ENCODE measurements at places on chromosomes 11 and 22.

- DNase-seq = no peak
These were observed 25.7 kb upstream of the CTR9 start for GRCh38 chr11:10725114-10725906.

GRCh38 chr22:49693848-49694247, 133.8 kb downstream of the BRD1 start:
- DNase-seq = no peak

DNA sequence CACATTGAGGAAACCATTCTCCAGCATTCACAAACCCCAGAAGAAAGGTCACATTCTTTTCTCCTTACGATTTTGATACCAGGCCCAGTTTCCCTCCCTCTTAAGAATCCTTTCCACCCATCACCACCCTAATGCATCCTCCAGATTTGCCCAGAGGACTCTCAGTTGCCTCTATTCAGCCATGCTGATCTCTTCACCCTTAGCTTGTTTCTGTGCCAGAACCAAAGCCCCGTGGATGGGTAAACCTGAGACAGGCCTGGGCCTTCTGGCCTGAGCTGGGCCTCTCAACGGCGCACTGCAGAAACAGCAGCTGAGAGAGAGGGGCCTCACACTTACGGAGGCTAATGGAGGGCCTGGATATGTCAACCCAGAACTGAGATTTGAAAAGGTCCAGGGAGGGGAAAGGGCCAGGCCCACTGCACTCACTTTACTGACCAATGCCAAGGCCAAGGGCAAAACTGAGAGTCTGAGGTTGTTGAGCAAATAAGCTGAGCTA, 32.2 kb upstream of the OAF start:
- no peak for DNase-seq

GRCh38 chr11:73072935-73073481, 69.1 kb downstream of the FCHSD2 start:
- no peak for DNase-seq

- DNase-seq = no peak
These were observed 94.9 kb upstream of the SEPTIN5 start for GRCh38 chr22:19619144-19620009.

- DNase-seq = no peak
These were observed 6.5 kb upstream of the TOP3B start for GRCh38 chr22:21989049-21989448.

GRCh38 chr22:27686534-27686933, 115.0 kb downstream of the MN1 start:
- no peak for DNase-seq

GRCh38 chr11:126355926-126356897, 726 bp downstream of the ST3GAL4 start:
- no peak for DNase-seq

GRCh38 chr11:115155320-115155719, 348.9 kb downstream of the CADM1 start:
- DNase-seq = no peak

GRCh38 chr11:47443028-47443700, 5.8 kb downstream of the RAPSN start:
- DNase-seq = no peak

DNA sequence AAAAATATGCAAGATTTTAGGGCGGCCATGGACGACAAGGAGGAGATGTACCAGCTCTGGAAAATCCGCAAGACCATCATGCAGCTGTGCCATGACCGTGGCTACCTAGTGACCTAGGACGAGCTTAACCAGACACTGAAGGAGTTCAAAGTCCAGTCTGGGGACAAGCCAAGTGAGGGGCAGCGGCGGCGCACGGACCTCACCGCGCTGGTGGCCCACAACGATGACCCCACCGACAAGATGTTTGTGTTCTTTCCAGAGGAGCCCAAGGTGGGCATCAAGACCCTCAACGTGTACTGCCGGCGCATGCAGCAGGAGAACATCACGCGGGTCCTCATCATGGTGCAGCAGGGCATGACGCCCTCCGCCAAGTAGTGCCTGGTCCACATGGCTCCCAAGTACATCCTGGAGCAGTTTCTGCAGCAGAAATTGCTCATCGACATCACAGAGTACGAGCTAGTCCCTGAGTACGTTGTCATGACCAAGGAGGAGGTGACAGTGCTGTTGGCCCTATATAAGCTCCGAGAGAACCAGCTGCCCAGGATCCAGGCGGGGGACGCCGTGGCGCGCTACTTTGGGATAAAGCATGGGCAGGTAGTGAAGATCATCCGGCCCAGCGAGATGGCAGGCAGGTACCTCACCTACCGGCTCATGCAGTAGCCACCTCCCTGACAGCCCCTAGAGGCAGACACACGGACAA, 43.5 kb upstream of the ZC3H12C start:
- no peak for DNase-seq

DNA sequence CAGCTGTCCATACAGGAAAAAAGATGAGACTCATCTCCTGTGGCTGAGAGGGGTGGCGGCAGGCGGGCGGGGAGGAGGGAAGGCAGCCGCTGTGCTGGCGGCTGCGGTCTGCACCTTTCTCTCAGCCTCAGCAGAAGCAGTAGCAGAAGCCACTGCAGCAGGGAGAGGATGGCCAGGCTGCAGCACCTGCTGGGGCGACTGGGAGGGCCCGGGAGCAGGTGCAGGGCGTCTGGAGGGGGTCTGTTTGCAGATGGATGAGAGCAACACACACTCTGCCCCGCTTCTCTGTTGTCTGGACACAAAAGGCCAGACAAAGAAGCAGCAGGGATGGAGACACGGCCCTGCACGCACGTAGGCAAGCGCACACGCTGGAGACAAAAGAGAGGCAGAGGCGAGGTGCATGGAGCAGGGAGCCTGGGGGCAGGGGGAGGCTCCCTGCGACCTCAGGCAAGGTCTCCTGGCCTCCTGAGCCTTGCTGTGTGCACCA, 9.3 kb upstream of the MIAT start:
- DNase-seq = no peak

DNA sequence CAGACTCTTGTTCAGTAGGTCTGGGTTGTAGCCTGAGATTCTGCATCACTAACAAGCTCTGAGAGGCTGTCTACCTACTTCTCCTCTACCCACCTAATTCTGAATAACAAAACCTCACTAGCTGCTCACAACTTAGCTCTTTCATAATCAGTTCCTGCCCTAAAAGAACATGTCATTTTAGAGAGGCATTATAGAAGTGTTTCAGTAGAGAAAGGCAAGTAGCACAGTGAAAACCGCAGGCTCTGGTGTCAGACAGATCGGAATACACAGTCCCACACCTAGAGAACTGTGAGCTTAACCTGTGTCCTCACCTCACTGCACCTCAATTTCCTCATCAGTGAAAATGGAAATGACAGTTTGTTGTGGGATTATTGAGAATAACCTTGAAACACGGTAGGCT, 1337.6 kb upstream of the TENM4 start:
- no peak for DNase-seq

- no peak for DNase-seq
These were observed 10.8 kb upstream of the HSPA8 start for GRCh38 chr11:123072762-123073161.

GRCh38 chr11:9015677-9016076, 11.9 kb upstream of the NRIP3 start:
- no peak for DNase-seq

DNA sequence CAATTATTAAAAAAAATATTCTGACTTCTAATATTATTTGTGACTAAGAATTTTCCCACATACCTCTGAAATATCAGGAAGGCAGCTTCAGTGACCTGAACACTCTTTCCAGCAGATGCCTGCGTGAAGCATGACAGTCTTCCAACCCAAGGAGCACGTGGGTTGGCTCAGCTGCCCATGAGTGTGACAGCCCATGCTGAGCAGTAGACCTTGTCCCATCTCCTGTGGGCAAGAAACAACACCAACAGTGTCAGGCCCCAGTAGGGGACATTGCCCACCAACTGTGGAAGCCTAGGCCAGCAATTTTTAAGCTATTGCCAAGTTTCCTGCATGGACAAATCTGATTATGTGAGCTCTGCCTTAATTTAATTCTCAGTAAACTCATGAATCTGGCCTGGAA, 66.4 kb upstream of the OLFML1 start:
- DNase-seq = no peak

Measured in T-helper 17 cell (primary cell).